ENCODE measurements at places on chromosomes 7 and 10.

GRCh38 chr7:157538321-157538720 is 201.5 kb downstream of the DNAJB6 start:
- no peak for DNase-seq

DNA sequence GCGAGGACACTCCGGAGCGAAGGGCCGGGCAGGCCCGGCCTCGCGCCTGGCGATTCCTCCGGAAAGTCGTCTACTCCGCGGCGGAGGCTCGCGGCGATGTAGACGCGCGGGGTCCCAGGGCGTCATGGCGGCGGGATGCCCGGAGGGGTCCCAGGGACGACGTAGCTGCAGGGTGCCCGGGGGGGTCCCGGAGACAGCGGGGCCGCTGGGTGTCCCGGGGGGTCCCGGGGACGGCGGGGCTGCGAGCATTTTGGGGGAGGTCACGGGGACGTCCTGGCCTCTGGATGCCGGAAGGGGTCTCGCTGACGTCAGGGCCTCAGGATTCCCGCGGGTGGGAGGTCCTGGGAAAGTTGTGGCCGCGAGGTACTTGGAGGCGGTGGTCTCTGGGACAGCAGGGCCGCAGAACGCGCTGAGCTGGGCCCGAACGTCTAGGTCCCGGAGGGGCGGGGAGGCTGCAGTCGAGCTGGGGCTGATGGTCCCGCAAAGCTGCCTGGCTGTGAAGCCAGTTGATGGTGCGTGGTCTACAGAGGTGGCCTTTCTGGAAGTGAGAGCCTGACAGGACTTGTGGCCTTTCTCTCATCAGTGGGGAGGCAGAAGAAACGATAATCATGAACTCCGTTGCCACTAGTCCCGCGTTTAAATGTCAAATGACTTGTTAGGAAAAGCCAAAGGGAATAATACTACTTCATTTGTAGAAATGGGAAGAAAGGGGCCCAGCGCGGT is 637 bp downstream of the HSPA14 start:
- peak; percentile 19 for DNase-seq

GRCh38 chr10:105354010-105354409 is 712.9 kb downstream of the SORCS3 start:
- no peak for DNase-seq

DNA sequence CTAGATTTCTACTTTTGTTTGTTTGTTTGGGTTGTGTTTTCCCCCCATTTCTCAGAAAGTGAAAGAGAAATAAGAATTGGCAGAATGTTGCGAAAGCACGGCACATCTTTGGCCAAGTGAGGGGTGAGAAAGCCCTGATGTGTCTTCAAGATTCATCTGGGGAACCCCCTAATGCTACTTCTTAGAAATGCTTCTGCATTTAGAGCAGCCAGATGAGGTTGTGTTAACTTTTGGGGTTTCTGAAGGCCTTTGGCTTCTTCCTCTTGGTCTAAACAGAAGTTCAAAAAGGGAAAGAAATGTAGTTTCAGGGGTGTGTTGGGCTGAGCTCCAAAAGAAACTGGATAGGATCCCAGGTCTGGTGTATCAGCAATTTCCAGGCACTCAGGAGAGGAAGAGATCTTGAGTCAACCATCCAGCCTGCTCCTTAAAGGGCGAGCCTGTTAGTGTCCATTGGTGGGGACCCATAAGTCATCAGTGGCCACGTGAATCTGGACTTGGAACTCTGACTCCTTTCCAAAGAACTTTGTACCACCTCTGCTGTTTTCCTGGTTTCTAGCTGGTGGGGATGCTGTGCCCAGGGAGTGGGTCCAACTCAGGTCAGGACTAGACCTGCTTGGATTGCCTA is 6.5 kb downstream of the DUSP5 start:
- DNase-seq = peak; percentile 91

- no peak for DNase-seq
These were observed 96.1 kb downstream of the PROSER2 start for GRCh38 chr10:11919271-11919670.

DNA sequence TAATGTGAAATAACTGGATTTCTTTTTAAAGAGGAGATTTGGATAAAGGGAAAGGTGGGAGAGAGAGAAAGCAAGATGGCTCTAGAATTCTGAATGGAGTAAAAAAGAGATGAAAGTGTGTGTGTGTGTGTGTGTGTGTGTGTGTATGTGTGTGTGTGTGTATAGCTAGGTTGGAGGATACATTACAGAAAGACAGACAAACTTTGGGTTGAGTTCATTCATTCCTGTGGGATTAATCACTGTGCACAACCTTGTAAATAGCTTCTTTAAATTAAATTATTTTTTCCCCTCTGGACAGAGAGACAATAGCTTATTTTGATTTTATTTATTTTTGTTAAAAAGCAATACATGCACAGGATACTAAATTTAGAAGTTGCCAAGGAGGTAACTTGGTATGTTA is 7.5 kb downstream of the ASB4 start:
- DNase-seq = no peak

- no peak for DNase-seq
These were observed 55.5 kb downstream of the TACR2 start for GRCh38 chr10:69361303-69361614.

- DNase-seq = no peak
These were observed 14.8 kb downstream of the HTR5A start for GRCh38 chr7:155084969-155085368.

- no peak for DNase-seq
These were observed 471.0 kb downstream of the GFRA1 start for GRCh38 chr10:115801992-115802391.

- no peak for DNase-seq
These were observed 108.1 kb downstream of the GRID1 start for GRCh38 chr10:86258499-86258898.

DNA sequence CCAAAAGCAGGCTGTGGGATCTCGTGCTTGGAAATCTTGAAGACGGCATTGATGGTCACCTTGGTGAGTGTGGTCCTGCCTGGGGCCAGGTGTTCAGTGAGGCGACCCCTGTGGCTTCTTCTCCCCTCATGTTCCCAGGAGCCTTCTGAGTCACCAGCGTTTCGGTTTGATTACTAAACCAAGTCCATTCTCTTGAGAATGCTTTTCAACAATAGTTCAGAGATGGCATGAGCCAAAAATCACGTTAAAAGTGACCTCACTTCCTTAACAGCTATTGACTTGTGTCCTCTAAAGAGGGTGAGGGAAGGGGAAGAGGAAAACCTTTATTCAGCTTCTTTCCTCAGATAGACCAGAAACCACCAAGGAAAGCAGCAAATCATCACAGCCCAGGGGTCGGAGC is 315.2 kb downstream of the GATA3 start:
- DNase-seq = no peak

DNA sequence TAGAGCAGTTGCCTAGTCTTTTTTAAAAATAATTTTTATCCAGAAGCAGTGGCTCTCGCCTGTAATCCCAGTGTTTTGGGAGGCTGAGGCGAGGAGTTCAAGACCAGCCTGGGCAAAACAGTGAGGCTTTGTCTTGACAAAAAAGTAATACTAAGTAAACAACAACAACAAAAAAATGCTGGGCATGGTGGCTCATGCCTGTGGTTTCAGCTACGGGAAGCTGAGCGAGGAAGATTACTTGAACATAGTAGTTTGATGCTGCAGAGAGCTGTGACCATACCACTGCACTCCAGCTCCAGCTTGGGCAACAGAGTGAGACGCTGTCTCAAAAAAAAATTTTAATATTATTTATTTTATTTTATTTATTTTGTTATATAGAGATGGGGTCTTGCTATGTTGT is 31.3 kb upstream of the TPST1 start:
- no peak for DNase-seq

DNA sequence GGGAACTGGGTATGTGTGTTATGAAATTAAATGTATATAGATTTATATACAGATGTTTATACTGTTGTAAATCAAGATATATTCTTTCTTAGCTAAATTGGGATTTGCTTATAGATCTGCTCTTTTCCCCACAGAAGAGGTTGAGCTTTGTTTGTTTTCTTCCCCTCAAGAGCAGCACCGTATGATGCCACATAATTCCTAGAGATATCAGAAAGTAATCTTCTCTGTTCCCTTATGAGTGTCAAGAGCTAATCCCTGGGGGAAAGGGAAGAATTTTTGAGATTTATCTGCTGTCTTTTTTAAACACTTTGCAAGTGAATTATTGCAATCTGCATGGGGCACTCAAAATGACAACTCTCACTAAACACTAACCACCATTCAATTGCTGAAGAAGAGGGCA is 68.7 kb upstream of the SP4 start:
- no peak for DNase-seq

GRCh38 chr10:126663880-126664279 is 6.6 kb downstream of the C10orf90 start:
- no peak for DNase-seq

DNA sequence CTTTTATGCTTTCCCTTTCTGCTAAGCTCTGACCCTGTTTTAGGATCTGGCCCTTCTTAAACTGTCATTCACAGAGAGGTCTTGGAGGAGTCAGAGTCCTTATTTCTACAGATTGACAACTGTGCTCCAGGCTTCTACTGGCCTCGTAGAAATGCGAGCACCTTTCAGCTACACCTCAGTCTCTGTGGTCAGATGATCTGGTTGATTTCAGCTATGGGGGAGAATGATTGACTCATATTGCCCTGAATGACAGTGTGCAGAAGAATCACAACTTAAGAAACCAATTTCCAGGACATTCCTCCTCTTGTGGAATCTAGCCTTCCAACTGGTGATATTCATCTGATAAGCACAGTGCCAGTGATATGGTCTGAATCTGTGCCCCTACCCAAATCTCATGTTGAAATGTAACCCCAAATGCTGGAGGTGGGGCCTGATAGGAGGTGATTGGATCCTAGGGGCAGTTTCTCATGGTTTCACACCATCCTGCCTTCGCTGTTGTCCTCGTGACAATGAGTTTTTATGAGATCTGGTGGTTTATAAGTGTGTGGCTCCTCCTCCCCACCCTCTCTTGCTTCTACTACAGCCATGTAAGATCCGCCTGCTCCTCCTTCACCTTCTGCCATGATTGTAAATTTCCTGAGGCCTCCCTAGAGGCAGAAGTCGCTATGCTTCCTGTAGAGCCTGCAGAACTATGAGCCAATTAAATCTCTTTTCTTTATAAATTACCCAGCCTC is 14.0 kb upstream of the CYP3A7 start:
- no peak for DNase-seq

DNA sequence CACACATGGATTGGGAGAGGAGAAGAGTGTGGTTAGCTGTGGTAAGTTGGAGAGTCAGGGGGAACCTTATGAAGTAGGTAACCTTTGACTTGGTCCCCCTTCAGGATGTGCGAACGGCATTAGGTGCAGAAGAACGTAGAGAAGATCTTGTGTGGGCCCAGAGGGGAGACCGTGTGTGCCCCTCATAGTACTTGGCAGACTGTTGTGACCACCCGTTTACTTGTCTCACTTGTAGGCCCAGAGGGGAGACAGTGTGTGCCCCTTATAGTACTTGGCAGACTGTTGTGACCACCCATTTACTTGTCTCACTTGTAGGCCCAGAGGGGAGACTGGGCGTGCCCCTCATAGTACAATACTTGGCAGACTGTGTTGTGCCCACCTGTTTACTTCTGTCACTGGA is 2.6 kb downstream of the GTPBP4 start:
- DNase-seq = no peak

- no peak for DNase-seq
These were observed 598.8 kb downstream of the SUGCT start for GRCh38 chr7:40733578-40733977.

- no peak for DNase-seq
These were observed 29.5 kb downstream of the FOXK1 start for GRCh38 chr7:4711634-4712033.

DNA sequence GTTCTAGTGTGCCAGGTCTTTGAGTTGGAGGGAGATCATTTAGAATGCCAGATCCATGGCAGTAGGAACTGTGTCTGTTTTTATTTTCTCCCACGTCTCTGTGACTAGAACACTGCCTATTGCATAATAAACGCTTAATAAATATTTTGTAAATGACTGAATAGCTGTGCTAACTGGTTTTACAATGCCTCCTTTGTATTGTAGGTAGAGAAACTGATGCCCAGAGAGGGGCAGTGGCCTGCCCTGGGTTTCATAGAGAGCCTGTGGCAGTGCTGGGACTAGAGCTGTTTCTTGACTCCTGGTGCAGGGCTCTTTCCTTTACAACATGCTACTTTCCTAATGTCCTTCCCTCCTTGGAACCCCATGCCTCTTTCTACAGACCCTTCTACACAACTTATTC is 2.5 kb downstream of the TAS2R5 start:
- DNase-seq = no peak

GRCh38 chr10:59839576-59839975 is 66.8 kb downstream of the CCDC6 start:
- no peak for DNase-seq

- DNase-seq = no peak
These were observed 128.6 kb upstream of the PTPRZ1 start for GRCh38 chr7:121744319-121744718.

- DNase-seq = peak; percentile 94
These were observed 22.2 kb upstream of the SRGN start for GRCh38 chr10:69065406-69066361.

DNA sequence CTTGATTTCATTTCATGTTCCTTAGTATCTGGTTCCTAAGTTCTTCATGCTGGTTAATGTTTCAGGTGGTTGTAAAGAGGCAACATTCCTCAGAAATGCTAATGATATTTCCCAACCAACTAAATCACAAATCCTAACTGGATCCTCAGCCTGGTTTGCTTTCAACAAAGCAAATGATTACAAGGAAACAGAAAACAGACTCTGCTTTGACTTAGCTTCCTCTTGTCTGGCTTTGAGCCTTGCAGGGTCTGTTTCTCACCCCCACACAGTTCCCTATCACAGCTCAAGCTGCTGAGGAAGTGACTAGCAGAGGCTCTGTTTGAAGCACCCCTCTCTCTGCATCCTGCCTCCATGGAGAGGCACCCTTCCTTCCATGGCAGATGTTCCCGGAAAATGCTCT is 130.2 kb upstream of the CTTNBP2 start:
- no peak for DNase-seq

Data from CD14-positive monocyte (primary cell).